GM12864 (cell line): ENCODE measurements at places on chromosomes 1 and 21.

DNA sequence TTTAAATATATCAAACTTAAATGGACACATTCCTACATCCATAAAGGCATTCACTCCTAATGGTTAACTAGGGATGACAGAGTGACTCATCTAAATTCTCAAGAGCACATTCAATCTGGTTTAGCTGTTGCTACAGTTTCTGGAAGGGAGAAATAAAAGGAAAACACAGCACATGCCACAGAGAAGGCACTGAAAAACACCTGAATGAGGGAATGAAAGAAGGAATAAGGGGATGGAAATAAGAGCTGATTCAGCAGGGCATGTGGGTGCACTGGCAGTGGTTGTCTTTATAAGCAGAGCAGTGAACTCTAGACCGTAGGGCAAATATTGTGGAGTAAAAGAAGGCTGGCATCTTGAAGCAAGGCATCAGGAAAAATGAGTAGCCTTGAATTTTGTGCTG, 79.3 kb downstream of the LHX4 start:
- no peak for DNase-seq

DNA sequence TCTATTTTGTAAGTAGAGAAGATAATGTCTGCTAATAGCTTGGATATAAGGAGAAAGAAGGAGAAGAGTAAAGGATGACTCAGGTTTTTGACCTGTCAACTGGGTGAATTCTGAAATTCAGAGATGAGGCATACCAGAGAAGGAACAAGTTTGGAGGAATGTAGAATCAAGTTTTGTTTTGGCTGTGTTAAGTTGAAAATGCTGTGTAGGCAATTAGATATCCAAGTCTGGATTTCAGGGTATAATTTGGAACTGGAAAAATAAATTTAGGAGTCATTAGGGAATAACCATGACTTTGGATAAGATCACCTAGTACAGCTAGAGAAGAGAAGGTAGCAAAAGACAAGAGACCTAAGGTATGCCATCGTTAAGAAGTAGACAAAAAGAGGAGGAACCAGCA, 22.4 kb upstream of the GNG4 start:
- no peak for DNase-seq

DNA sequence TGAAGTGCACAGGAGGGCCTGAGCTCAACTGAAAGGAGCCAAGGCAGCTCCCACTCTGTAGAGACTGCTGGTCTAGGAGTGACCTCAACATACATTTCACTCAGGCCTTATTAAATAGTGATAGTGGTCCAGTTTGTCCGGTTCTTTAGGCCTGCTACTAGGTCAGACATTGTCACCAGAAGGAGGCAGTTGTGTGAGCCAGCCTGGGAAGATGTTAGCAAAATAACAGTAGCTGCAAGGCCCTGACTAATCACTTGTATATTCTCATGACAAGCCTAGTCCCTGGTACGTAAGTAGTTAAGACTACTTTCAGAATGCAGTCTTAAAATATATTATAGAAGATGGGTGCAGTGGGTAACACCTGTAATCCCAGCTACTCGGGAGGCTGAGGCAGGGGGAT, 264.0 kb upstream of the CAMK1G start:
- DNase-seq: no peak

DNA sequence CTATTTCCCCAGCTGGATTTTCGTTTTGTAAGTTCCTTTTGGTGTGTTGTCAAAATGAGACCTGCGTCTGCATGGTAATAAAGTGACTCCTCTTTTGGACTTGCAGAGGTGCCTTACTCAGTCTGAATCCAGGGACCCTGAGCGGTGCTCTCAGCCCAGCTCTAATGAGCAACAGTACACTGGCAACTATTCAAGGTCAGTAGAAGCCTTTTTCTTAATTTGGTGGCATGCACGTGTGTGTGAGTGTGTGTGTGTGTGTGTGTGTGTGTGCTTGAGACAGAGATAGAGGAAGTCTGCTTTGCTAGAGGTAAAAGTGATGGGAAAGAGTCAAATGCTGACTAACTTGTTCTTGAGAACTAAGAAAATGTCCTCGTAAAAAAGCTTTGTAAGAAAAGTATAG, 105.4 kb downstream of the CD247 start:
- no peak for DNase-seq

GRCh38 chr1:66773227-66773626, 21.0 kb downstream of the DYNLT5 start:
- no peak for DNase-seq

DNA sequence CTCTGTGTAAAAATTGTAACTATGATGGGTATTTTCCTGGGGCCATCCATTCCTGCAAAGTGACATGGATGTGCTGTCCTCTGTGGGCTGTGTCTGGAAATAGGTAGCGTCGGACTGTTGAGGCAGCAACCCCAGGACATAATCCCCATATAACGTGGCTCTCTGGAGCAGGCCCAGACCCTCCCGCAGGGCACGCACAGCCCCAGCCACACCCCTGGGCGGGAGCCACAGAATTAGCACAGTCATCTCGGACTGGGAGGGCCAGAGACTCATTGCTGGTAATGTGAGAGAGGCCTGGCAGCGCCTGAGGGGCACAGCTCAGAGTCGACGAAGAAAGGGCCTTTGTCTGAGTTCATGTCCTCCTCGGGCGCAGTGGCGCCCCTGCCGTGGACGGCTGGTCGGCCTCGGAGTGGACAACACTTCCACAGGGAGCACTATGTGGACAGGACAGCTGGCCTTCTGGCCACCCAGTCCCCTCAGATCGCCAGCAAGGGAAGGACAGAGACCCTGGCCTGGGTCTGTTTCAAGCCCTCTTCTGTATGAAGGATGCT, 20.1 kb downstream of the SIM2 start:
- no peak for DNase-seq

DNA sequence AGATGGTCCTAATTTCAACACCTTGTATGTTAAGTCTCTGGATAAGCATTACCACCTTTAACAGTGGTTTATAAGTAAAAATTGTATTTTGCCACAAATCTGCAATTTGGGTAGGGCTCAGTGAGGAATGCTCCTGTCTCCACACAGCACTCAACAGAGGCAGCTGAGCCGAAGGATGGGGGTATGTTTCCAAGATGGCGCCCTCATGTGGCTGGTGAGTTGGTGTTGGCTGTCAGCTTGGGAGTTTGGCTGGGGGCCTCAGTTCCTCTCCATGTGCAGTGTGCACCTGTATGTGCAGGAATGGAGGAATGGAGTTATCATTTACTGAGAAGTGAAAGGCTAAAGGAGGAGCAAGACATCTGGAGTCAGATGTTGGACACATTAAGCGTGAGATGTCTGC, 136.8 kb downstream of the GABPA start:
- no peak for DNase-seq

DNA sequence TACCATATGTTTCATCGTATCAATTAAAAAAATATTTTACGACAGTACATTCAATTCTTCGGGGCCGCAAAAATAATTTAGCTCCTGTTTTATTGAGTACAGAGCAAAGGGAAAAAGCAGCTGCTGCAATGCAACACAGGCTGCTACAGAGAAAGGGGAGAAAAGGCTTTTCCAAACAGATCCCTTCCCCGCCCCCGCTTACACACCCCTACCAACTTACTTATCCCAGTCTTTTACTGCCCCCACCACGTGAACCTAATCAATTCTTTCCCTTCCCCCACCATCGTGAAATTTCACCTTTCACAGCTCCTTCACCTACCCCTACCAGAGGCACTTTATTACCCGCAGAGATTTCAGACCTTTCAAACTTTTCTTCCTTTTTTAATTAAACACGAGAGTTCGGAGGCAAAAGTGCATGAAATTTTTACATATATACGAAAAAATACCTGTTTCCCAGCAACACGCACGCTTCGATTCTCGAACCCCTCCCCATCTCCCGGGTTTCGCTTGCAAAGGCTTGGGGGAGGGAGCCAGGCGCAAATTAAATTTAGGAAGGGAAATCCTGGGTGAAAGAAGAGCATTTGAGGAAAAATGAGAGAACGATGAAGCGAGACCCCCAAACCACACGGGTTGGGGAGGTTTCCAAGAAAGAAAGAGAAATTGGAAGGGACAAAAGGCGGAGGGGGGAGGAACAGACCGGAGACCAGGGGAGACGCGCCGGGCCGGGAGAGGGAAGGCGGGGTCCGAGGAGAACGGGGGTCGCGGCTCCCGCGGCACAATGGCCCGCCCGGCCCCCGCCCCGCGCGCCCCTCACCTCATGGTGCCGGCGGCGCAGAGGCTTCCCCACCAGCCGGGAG, 823 bp downstream of the ENAH start:
- no peak for DNase-seq

DNA sequence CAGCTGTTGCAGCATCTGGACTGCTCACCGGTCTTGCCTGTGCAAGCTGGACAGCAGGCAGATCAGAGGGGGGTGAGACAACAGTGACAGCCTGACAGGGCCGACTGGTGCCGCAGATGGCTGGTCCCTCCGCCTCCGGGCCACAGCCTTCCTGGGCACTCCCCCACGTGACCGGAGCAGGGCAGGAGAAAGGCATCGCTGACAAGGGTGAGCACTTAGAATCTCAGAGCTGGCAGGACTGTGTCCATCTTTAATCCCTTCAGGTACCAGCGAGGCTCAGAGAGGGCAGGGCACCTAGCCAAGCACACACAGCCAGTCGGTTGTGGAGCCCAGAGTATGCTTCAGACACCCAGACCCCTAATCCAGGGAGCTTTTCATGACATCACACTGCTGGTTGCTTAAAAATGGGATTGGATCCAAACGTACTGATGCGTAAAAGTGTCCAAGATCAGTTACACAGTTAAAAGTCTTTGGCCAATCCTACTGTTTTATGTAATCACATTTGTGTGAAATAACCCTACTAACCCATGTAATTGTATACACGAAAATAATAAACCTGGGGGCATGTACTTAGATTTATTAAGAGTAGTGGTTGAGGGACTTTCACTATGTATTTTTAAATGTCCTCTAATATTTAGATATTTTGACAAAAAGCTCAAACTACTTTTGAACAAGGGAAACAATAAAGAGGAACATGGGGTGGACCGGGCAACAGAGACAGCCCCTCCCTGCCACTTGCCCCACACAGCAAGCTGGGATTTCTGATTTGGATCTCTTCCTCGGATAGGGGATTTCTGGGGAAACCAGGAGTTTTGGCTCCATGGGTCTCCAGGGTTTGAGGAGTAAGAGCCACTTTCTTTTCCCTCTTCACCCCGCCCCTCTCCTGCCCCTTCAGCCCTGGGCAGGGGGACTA, 758 bp upstream of the CNTN2 start:
- no peak for DNase-seq

- no peak for DNase-seq
Measured at GRCh38 chr21:16055014-16055413, 325.2 kb downstream of the USP25 start.

DNA sequence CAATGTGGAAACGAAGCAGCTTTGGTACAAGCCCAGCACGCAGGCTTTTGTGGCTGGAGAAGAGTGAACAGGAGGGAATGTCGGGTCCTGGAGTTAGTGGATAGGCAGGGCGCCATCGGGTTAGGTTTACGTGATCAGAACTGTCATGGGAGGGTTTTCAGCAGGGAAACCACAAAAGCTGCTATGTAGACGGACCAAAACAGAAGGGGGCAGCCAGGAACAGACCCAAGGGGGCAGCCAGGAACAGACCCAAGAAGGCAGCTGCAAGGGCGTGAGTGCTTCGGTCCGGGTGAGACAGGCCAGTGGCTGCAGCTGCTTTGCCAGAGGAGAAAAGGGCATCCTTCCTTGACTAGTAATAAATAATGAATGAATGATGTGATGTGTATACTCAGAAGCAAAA, 77.5 kb upstream of the KIF1B start:
- DNase-seq: no peak

DNA sequence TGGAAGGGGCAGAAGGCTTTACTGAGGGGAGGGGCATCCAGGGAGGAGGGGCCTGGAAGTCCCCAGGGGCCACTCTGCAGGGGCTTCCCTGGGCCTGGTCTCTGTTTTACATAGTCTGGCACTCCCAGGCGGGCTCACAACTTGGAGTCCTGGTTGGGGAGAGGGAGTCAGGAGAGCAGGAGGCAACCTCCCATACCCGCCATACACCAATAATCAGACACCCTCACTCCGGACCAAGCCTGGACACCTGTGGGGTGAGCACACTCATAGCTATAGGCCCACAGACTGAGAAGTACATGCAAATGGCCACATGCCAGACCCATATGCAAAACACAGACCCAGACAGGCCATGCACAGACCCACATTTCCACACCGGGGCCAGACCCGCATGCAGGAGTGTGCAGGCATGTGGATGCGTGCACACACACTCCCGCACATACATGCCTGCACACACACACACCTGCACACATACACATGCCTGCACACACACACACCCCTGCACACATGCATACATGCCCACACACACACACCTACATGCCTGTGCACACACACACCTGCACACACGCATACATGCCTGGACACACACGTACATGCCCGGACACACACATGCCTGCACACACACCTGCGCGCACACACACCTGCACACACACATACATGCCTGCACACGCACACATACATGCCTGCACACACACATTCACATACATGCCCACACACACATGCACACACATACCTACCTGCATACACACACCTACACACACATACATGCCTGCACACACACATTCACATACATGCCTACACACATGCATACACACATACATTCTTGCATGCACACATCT, 89.5 kb upstream of the RUNX3 start:
- peak; percentile 85 for DNase-seq

- DNase-seq: no peak
Measured at GRCh38 chr1:12479311-12479710, 138.7 kb downstream of the DHRS3 start.

GRCh38 chr1:45407629-45408287, 67.5 kb upstream of the MUTYH start:
- no peak for DNase-seq

DNA sequence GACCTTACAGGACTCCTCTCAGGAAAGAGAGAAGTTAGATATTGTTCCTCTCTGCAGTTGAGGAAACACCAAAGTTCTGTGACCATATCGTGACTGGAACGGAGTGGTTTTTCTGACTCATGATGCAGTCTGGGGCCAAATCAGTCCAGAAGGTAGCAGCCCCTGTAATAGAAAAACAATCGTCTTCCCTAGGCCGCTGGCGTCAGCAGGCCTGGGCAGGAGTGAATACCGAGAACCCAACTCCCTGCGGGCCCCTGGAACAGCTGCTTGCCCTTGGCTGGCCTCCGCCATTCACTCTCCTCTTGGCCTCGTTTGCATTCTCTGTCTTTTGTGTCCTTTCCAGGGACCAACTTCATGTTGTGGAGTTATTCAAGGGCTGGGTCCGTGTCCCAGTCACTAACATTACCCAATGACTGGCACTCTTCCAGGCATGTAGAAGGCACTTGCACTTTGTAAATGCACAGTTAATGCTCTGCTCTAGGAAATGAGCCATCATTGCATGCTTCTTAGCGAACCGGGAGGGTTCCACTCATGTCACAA, 10.9 kb upstream of the CD101 start:
- no peak for DNase-seq

- no peak for DNase-seq
Measured at GRCh38 chr1:212553676-212554075, 54.9 kb upstream of the ATF3 start.

DNA sequence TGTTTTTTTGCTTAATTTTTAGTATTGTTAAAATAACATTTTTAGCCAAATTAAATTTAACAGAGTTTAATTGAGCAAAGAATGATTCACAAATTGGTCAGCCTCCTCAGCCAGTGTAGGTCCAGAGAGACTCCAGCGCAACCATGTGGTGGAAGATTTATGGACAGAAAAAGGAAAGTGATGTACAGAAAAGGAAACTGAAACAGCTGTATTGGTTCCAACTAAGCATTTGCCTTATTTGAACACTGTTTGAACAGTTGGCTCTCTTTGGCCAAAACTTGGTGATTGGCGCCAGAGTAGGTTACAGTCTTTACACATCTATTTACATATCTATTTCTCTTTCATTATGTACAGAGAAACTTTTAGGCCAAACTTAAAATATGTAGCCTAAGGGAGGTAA, 19.4 kb downstream of the RPS6KC1 start:
- peak; percentile 65 for DNase-seq

- DNase-seq: no peak
Measured at GRCh38 chr1:30474818-30475200, 248.6 kb downstream of the MATN1 start.
